MV-4-11 (cell line): ENCODE measurements at places on chromosomes 5 and 9.

- DNase-seq = peak; percentile 84
These were observed 18.4 kb downstream of the ENG start for GRCh38 chr9:127835991-127836516.

DNA sequence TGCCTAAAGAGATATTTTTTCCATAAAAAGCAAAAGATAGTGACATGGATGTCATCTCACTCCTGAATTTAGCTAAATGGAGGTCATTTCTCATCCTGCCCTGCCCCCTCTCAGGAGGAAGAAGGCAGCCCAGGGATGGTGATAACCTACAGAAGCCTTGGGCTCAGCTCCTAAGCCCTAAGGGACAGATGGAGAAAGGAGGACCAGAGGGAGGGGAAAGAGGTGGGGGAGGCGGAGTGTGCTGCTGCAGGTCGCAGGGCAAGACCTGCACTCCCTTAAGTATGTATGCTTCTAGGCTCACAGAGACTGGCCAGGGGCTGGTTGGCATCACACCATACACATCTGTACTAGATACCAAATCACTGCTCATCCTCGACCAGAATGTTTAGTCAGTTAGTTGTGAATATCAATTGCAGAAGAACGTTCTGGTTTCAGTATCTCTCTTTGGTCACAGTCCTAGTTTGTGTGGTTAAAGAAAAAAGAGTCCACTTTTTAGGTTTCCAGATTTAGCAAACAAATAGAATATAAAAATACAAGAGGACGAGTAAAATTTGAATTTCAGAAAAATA, 18.4 kb upstream of the CDKN2AIPNL start:
- no peak for DNase-seq

- DNase-seq = no peak
These were observed 13.6 kb upstream of the IL3 start for GRCh38 chr5:132046880-132047299.

DNA sequence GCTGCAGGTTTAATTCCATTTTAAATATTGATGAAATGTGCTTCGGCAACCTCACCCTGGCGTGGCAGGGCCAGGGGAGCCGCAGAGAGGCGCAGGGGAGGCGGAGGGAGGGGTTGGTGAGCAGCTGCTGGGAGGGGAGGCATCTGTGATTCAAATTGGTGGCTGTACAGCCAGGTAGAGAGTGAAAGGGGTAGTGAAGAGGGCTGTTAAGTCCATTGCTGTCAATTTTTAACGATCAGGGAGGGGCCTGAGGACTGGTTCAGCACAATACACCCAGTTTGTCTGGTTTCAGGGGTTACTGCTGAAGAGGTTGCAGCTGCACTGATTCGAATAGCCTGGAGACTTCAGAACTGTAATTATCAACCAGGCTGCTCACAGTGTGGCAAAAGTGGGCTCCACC, 31.3 kb downstream of the LHX6 start:
- DNase-seq = no peak

- DNase-seq = no peak
These were observed 164.4 kb upstream of the EDIL3 start for GRCh38 chr5:84549054-84549453.

DNA sequence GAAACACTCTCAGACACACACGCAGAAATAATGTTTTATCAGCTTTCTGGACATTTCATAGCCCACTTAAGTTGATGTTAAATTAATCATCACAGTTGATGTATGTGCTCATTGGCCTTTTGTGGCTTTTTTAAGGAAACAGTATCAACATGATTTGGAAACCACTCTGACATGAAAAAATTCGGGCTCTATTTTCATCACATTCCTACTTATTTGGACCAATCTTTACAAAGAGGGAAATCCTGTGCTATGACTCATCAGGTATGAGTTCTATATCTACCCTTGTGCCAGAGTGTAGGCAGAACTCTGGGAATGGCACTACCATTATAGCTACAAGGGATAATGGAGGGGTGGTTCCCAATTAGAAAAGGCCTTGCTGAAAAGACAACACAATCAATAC, 388.4 kb upstream of the PTGER4 start:
- no peak for DNase-seq

- no peak for DNase-seq
These were observed 113.6 kb downstream of the GNA14 start for GRCh38 chr9:77534376-77535057.

- no peak for DNase-seq
These were observed 2.0 kb downstream of the LHX2 start for GRCh38 chr9:124013309-124014210.
